ENCODE measurements at places on chromosomes 13 and 19. TPM values are rescaled to one million over a fixed set of nuclear protein-coding genes. Genes with fewer than 3 reads are reported as not detected.

HCN2 gene
- 0.22 TPM for total RNA-seq

WDR87 gene
- total RNA-seq: not detected

CRX gene
- not detected for total RNA-seq

- no peaks in the 10 kb centered on the region for H3K27me3 ChIP-seq
- no peak overlapping the region for H3K27ac ChIP-seq
- H3K36me3 ChIP-seq: no peaks in the 10 kb centered on the region
- no peak for DNase-seq
- H3K4me1 ChIP-seq: no peaks in the 10 kb centered on the region
These were observed 34.3 kb downstream of the RYR1 start for GRCh38 chr19:38467541-38468525.

GRCh38 chr13:111384441-111385182 lies 64.2 kb downstream of the TEX29 start:
- no peak overlapping the region for H3K4me3 ChIP-seq
- DNase-seq: no peak
- H3K4me1 ChIP-seq: no peaks in the 10 kb centered on the region
- no peaks in the 10 kb centered on the region for H3K27me3 ChIP-seq
- H3K27ac ChIP-seq: no peak overlapping the region

DNA sequence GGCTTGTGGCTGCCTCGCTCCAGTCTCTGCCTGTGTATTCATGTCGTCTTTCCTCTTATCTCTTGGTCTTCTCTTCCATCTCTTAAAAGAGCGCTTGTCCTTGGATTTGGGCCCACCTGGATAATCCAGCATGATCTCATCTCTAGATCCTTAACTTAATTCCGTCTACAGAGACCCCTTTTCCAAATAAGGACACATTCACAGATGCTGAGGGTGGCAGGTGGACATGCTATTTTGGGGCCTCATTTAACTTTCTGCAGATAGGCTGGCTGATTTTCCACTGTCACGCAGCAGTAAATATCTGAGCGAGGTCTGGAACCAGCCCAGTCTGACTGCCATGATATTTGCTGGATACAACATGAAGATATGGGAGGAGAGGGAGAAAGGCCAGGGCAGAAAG lies 41.5 kb upstream of the TSHZ3 start:
- H3K4me1 ChIP-seq: no peaks in the 10 kb centered on the region
- H3K4me3 ChIP-seq: no peak overlapping the region
- H3K27me3 ChIP-seq: no peaks in the 10 kb centered on the region
- DNase-seq: no peak

DNA sequence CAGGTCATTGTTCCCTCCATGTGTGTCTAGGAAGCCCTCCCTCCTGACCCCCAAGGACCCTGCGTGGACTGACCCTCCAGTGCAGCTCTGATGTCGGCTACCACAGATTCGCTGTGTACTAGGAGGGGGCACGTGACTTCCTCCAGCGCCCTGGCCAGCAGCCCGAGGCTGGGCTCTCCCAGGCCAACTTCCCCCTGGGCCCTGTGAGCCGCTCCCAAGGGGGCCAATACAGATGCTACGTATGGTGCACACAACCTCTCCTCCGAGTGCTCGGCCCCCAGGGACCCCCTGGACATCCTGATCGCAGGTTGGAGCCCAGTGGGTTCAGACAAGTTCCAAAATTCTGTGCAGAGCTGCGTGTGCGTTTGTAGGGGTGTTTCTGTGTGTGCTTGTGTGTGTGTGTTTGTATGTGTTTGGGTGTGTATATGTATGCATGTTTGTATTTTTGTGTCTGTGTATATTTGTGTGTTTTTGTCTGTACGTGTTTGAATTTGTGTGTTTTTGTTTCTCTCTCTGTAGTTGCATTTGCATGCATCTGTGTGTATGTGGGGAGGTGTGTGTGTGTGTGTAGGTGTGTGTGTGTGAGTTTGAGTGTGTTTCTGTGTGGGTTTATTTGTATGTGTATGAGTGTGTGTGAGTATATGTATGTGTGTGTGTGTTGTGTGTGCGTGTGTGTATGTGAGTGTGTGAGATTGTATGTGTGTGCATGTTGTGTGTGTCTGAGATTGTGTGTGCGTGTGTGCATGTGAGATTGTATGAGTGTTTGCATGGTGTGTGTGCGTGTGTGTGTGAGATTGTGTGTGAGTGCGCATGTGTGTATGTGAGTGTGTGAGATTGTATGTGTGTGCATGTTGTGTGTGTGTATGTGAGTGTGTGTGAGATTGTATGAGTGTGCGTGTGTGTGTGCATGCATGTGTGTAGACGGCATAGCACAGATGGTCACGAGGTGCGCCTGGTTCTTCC lies 21.4 kb upstream of the LILRA2 start:
- H3K4me3 ChIP-seq: no peak overlapping the region
- H3K27ac ChIP-seq: no peak overlapping the region
- H3K36me3 ChIP-seq: no peaks in the 10 kb centered on the region
- no peaks in the 10 kb centered on the region for H3K27me3 ChIP-seq
- no peak for DNase-seq

- no peak overlapping the region for H3K4me3 ChIP-seq
- no peaks in the 10 kb centered on the region for H3K4me1 ChIP-seq
- no peak for DNase-seq
- no peaks in the 10 kb centered on the region for H3K27me3 ChIP-seq
These were observed 28.5 kb upstream of the RBM26 start for GRCh38 chr13:79434556-79434955.

DNA sequence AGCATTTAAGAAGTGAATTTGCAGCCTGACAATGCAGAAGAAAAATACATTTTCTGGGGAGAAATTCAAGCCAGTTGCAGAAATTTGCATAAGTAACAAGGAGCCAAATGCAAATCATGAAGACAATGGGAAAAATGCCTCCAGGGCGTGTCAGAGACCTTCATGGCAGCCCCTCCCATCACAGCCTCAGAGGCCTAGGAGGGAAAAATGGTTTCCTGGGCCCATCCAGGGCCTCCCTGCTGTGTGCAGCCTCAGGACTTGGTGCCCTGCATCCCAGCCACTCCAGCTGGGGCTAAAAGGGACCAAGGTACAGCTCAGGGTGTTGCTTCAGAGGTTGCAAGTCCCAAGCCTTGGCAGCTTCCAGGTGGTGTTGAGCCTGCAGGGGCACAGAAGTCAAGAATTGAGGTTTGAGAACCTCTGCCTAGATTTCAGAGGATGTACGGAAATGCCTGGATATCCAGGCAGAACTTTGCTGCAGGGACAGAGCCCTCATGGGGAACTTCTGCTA lies 16.7 kb upstream of the ITM2B start:
- no peak overlapping the region for H3K27ac ChIP-seq
- no peaks in the 10 kb centered on the region for H3K4me1 ChIP-seq
- DNase-seq: no peak
- H3K36me3 ChIP-seq: no peaks in the 10 kb centered on the region
- no peak overlapping the region for H3K4me3 ChIP-seq

Data from pancreas (tissue), 10 donors.